Activated T-cell treated with anti-CD3 and anti-CD28 coated beads, Interleukin-2, amount 50 U/mL, for 4 hours (primary cell): ENCODE measurements at places on chromosomes 4 and X. TPM values are rescaled to one million over a fixed set of nuclear protein-coding genes. Genes with fewer than 3 reads are reported as not detected.

The PCYT1B gene
- total RNA-seq, result not detected

The ARX gene
- not detected for total RNA-seq

- DNase-seq, result no peak
Observed at GRCh38 chr4:84492737-84493091, 6.4 kb downstream of the NKX6-1 start.

- no peak for DNase-seq
Observed at GRCh38 chr4:104749062-104749461, 254.4 kb upstream of the CXXC4 start.

DNA sequence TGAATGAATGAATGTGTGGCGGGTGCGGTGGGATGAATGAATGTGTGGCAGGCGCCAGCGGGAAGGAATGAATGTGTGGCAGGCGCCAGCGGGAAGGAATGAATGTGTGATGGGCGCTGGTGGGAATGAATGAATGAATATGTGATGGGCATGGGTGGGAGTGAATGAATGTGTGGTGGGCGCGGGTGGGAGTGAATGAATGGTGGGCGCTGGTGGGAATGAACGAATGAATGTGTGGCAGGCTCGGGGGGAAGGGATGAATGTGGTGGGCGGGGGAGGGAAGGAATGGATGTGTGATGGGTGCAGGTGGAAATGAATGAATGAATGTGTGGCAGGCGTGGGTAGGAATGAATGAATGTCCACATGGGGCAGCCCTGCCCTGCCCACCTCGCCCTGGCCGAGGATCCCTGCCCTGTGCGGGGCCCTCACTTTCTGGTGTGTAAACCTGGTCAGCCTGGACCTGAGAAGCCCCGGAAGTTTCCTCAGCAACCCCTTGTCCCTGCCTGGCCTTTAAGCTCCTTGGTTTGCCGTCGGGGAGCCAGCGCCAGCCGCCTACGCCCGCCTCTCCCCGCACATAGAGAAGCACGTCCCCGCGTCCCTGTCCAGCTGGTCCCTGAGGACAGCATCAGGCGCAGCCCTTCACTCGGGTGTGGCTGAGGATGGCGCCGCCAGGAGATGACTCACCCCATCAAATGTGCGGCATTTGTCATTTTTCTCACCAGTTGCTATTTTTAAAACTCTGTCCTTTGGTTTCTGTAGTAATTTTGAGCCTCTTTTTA is 112.8 kb upstream of the LRPAP1 start:
- DNase-seq, result no peak
